ENCODE measurements at places on chromosomes 5 and 9.

GRCh38 chr5:56070851-56071465 lies 76.2 kb upstream of the IL6ST start:
- no peak for DNase-seq

- peak; percentile 66 for DNase-seq
Measured at GRCh38 chr9:124743686-124744348, 27.3 kb downstream of the NR6A1 start.

DNA sequence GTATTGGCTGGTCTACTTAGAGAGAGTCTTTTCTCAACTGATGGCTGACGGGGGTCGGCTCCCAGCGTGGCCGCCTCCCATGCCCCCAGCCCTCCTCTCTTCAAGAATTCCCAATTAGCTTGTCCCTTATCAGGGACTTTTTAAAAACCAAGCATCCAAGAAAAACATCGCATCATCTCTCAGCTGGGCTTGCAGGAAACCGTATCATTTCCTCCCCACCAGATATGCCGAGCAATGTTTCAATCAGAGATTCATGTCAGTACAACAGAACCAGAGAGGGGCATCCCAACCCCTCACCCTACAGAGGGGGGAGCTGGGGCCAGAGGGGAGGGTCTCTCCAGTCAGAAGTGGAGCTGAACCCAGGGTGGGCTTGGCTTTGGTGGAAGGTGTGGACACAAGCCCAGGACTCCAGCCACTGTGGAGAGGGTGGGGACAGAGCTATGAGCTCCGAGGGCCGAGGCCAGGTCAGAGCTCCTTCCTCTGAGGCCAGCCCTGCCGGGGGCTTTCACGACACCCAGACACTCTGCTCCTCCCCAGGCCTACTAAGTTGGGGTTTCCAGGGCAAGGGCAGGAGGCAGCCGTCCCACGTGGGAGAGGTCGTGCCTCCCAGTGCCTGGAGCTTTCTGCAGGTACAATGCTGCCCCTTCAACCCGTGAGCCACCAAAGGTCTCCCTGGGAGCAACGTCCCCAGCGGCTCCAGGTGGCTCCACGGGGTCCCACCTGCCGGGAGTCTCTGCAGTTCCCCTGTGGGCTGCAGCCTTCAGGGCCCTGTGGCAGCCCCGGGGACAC lies 39.0 kb upstream of the TMEM250 start:
- no peak for DNase-seq

- DNase-seq = peak; percentile 54
Measured at GRCh38 chr5:108521841-108522506, 140.1 kb upstream of the FBXL17 start.

- DNase-seq = peak; percentile 58
Measured at GRCh38 chr9:16505199-16505598, 365.3 kb downstream of the BNC2 start.

- peak; percentile 2 for DNase-seq
Measured at GRCh38 chr5:141382469-141383294, at the start of gene PCDHGA7. Gene PCDHGA7, plus strand, starts transcription at chr5:141382742. Its CDS starts 158 bp downstream, at chr5:141382900.

- peak; percentile 78 for DNase-seq
Measured at GRCh38 chr5:31193591-31194467, at the start of gene CDH6. Gene CDH6, plus strand, starts transcription at chr5:31193686. Its CDS starts 73,788 bp downstream, at chr5:31267474.

GRCh38 chr9:93864032-93864431 lies 91.1 kb downstream of the BARX1 start:
- no peak for DNase-seq

DNA sequence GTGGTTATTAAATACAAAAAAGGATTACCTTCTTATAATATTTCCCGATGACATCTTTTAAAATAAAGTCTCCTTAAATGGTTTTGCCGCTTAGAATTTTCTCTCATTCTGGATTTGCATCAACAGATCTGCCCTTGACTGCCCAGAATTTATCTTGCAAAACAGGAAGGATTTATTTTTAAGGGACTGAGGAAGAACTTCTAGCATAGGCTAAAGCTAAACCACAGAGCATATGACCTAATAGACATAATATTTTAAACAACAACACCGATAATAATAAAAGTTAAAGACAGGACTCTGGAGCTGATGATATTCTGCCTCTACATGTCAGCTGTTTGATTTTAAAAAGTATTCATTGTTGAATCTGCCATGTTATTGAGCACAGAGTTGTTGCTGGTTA lies 145.3 kb upstream of the ADCY2 start:
- DNase-seq = no peak

GRCh38 chr5:117681431-117682254 lies 1107.0 kb upstream of the SEMA6A start:
- no peak for DNase-seq

GRCh38 chr5:66273121-66273520 lies 129.0 kb downstream of the SREK1 start:
- no peak for DNase-seq

DNA sequence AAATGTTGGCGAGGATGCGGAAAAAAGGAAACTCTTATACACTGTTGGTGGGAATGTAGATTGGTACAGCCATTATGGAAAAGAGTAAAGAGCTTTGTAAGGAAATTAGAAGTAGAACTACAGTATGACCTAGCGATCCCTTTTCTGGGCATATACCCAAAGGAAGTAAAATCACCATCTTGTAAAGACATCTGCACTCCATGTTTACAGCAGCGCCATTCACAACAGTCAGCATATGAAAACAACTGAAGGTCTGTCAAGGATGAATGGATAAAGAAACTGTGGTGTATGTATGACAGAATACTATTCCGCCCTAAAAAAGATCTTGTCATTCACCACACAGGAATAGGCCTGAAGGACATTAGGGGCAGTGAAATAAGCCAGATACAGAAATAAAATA lies 27.7 kb upstream of the SLC25A51 start:
- DNase-seq = no peak

GRCh38 chr5:161098516-161098915 lies 246.5 kb upstream of the ATP10B start:
- no peak for DNase-seq

DNA sequence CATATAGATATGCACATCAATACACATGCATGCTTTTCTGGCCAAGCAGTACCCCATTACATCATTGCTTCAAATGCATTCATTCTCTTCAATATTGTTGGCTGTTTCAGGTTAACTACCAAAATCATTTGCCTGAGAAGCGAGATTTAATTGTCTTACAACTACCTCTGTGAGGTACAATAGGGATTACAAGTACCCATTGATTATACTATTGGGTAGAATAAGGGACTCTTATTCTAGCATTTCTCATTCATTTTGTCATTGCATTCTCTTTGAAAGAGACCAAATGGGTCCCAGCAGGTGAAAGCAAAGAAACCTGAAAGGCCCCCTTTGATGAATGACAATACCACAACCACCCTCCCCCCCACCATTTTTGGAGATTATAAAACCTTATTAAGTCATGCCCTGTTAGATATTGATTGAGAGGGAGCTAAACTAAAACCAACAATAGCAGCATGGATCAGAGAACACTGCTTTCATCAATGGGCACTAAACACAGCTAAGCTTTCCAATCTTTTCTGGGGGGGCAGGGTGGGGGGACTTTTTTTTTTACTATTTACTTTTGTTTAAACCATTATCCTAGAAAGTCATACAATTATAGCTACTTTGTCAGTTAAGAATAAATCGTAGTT lies 375.0 kb upstream of the CCNH start:
- DNase-seq = no peak

DNA sequence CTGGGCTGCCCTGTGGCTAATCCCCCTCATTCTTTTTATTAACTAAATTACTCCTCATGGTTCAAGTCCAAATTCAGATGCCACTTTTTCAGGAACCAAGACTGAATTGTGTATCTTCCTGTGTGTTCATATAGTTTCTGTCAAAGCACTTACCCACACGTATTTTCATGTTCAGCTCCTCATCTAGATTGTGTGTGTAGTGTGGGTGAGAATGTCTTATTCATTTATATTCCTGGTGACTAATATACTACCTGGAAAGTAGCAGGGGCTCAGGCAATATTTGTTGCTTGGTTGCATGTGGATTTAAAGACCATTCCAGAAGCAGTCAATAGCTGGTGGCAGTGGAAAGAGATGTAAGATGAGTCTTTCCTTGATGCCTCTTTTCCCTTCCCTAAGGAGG lies 48.5 kb upstream of the SRP19 start:
- no peak for DNase-seq

GRCh38 chr9:117392992-117393391 lies 21.9 kb downstream of the ASTN2 start:
- no peak for DNase-seq

DNA sequence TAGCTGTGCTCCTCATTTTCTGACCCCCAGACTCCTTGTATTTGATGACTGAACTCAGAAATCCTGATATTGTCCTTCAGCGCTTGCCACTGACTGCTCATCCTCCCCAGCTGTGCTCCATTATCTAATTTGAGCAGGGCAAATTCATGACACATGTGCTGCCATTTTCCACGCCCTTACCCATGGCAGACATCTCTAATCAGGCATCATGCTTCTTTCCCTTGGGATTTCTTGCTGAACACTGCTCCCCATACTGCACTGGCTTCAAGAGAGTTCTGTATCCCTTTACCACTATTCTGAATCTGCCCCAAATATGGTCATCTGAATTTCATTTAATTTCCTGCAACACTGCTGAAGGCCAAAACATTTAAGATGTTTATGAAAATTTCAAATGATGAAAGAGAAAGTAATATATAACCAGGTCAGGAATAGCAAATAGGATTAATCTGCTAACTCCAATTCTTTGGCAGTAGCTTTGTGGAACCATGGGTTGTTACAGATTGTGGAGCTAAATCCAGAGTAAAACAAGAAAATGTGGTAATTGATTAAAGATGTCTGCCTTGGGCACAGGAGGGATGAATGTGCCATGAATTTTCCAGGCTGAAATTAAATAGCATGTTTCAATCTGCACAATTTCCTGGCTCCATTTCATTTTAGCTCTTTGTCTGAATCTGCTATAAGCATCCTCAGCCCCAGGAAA lies 93.6 kb downstream of the CYFIP2 start:
- DNase-seq = no peak

GRCh38 chr5:175353926-175354325 lies 90.1 kb downstream of the DRD1 start:
- no peak for DNase-seq

GRCh38 chr5:129135633-129136032 lies 41.1 kb downstream of the ISOC1 start:
- DNase-seq = no peak
